ENCODE measurements at places on chromosomes 16 and 17. TPM values are rescaled to one million over a fixed set of nuclear protein-coding genes. Genes with fewer than 3 reads are reported as not detected.
A peak's percentile ranks its signal among the peaks of the same experiment; 100 is the strongest.

Gene RCVRN
- 0.81 TPM for total RNA-seq

Gene CACNA1H
- total RNA-seq: 154 TPM

Gene PDPK1
- total RNA-seq: 40.5 TPM

Gene IRF8
- 13.8 TPM for total RNA-seq

Gene SPATA32
- not detected for total RNA-seq

Gene KLHL10
- 0.67 TPM for total RNA-seq

DNA sequence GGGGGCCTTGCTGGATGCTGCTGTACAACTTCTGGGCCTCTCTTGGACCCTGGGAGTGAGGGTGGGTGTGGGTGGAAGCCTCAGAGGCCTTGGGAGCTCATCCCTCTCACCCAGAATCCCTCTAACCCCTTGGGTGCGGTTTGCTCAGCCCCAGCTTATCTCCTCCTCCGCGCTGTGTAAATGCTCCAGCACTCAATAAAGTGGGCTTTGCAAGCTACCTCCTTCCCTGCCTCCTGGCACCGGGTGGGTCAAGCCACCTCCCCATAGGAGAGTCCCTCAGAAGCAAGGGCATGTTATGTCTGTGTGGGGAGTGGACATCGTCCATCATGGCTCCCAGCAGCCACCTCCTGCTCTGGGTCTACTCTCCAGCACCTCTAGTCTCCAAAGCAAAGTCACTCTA is 28.4 kb downstream of the CDIP1 start:
- ATAC-seq: no peak

- no peak for ATAC-seq
These were observed 36.9 kb upstream of the KLHDC4 start for GRCh38 chr16:87802670-87803069.

GRCh38 chr16:20866145-20866772 is 33.9 kb downstream of the DCUN1D3 start:
- ATAC-seq: no peak

DNA sequence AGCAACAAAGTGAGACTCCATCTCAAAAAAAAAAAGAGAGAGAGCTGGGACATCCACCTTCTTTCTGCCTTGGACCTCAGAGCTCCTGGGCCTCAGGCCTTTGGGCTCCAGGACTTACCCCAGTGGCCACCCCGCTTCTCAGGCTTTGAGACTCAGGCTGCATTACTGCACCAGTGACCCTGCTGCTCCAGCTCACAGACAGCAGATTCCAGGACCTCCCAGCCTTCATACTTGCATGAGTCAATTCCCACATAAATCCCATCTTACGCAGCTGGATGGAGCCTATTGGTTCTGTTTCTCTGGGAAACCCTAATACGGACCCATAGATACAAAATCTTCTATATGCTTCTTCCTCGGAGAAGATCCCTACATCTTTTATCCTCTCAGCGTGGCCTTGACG is 2.1 kb upstream of the CEP295NL start:
- no peak for ATAC-seq

GRCh38 chr16:23013484-23013883 is 135.8 kb downstream of the USP31 start:
- no peak for ATAC-seq

DNA sequence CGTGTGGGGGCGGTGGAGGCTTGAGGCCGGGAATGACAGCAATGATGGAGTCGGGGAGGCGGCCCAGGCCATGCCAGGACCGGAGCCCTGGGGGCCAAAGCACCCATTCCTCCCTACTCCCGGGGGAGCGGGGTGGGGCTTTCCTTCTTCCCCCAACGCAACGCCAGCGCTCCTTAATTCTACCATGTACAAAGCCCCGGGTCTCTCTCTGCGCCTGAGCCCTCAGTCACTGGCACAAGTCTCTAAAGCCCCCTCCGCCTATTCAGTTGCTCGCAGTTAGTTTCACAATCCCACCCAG is 245 bp upstream of the RNF227 start:
- ATAC-seq: no peak

DNA sequence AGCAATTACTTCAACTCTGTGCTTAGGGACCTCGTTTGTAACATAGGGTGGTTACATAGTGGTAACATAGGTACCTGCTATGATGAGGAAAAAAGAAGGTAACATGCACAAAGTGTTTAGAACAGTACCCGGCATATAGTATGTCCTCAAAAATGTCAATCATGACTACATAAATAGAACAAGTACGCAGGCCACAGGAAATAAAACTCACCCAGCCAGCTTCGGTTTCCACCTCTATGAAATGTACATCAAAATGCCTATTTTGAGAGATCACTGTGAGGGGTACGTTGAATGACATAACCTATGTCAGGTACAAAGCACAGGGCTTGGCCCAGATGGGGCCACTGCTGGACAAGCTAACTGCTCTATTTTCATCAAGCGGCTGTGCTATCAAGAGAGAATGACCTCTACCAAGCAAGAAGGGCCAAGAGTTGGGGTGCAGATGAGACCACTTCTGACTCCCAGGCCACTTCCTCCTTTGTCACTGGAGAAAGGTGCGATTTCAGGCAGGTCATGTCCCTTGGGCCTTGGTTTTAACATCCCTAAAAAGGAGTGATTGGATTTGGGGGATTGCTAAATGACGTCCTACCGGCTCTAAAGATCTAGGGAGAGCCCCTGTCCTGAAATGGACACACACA is 45.4 kb downstream of the WSB1 start:
- no peak for ATAC-seq

DNA sequence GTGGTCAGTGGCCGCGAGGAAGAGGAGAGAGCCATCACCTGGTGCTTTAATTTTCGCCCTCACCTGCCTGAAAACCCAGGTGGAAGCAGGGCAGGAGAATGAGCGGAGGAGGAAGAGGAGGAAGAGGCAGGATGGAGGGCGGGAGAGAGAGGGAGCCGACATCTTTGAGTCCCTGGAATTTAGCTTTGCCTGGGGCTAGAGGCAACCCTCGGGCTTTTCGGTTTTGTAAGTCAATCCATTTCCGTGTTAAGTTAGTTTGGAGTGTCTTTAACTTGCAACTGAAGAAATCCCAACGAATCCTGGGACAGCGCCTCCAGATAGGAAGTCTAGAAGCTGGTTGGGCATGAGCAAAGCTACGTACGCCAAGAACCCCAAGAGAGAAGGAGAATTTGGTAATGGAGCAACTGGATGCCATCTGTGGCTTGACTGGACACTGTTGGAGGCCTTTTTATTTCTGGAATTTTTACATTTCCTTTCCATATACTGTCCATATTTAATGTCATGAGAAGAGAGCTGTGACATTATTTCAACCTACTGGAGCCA is 36.9 kb upstream of the ATP2A3 start:
- ATAC-seq: no peak

DNA sequence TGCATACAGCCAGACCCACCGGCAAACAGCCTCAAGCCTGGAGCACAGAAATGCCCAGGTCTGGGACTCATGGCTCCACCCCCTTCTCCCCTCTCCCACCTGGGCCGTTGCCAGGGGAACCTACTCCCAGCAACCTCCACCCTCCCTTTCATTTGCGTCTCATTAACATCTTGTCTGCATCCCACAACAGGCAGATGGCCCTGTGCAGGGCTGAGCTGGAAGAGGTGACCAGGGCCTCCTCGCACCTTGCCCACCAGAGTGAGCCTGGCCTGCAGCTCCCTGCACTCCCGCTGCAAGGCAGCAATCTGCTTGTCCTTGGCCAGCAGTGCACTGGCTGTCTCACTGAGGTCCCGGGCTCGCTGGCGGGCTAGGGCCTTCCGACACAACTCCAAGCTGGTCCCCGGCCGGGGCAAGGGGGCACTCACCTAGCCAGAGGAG is 3.3 kb downstream of the TSPOAP1 start:
- ATAC-seq: no peak

- no peak for ATAC-seq
These were observed 16.6 kb downstream of the KRT9 start for GRCh38 chr17:41555105-41555887.

DNA sequence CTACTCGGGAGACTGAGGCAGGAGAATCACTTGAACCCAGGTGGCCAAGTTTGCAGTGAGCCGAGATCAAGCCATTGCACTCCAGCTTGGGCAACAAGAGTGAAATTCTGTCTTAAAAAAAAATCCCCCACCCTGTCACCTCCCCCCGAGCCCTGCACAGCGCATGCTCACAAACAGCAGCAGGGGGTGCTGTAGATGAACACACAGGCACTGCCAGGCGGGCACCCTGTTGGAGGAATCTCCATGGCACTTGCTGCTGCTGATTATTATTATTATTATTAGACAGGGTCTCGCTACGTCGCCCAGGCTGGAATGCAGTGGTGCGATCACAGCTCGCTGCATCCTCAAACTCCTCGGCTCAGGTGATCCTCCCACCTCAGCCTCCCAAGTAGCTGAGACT is 24.6 kb downstream of the FZD2 start:
- ATAC-seq: no peak

DNA sequence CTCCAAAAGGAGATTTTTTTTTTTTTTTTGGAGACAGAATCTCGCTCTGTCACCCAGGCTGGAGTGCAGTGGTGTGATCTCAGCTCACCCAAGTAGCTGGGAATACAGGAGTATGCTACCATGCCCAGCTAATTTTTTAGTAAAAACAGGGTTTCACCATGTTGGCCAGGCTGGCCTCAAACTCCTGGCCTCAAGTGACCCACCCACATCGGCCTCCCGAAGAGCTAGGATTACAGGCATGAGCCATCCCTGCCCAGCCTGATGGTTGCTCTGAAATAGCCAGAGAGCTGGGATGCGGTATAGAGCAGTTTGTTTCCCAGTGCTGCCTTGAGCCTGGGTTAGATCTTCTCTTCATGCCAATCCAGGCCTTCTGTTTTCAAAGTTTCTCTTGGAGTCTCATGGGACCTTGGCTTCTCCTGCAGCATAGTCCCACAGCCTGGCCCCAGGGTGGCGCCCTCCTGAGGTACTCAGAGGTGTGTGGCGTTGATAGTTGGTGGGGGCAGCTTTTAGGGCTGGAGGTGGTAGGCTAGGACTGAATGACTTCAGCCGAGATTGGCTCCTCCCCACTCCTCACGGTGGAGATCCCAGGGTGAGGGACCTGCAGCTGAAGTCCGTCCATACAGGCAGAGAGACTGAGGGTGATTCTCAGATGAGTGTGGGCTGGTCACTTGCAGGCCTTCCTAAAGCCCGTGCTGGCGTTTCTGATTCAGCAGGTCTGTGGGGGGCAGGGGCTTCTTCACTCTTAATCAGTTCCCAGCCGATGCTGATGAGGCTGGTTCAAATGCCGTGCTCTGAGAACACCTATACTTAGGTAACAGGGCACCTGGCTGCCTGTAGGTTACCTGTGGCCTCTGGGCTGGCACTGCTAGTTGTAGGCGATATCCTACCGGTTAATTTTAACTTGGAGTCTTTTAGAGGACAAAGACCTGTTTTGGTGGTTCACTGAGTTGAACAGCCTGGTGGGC is 52.0 kb downstream of the TNFRSF13B start:
- ATAC-seq: no peak

- no peak for ATAC-seq
These were observed 8.5 kb downstream of the PECAM1 start for GRCh38 chr17:64382061-64382583.

- no peak for ATAC-seq
These were observed 243.7 kb downstream of the FTO start for GRCh38 chr16:53947642-53948041.

DNA sequence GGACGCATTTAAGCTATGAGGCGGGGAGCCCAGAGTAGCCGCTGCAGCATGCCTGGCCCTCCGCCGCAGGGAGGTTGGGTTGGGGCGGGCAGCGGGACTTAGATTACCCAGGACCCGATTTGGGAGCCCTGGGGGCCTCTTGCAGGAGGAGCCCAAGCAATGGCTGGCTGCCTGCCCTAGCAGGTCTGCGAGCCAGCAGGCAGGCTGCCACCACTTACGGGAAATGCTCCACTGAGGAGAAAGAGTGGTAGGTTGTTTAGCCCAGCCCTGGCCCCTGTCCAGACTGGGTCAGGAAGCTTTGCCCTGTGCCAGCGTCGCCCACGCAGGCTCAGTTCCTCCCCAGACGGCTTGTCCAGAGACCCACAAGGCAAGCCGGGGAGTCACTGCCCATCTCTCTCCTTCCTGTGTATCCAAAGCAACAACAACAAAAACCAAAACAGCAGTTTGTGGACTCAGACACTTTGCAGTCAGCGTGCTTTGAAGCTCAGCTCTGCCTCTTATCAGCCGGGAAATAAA is 10.3 kb upstream of the TVP23A start:
- ATAC-seq: peak; percentile 85

DNA sequence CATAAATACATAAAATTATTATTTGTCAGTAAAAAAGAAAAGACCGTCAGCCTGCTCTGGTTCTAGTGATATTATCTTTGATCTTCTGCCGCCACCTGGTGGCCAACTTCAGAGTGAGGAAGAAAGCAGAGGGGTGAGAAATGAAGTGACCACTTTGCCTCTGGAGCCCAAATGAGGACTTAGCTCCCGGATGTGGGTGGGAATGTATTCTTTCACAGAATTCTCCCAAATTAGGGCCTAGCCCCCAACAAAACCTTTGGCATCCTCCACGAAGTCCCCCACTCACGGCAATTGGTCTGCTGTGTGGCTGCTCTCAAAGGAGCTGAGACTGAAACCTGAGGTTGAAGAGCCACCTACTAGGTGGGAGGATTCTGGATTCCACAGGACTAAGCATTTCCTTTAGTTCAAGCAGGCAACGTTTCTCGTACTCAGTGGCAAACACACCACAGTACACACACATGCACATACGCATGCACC is 4.9 kb upstream of the ZNF267 start:
- ATAC-seq: peak; percentile 64

- ATAC-seq: no peak
These were observed 6.6 kb upstream of the MED11 start for GRCh38 chr17:4724650-4725049.

DNA sequence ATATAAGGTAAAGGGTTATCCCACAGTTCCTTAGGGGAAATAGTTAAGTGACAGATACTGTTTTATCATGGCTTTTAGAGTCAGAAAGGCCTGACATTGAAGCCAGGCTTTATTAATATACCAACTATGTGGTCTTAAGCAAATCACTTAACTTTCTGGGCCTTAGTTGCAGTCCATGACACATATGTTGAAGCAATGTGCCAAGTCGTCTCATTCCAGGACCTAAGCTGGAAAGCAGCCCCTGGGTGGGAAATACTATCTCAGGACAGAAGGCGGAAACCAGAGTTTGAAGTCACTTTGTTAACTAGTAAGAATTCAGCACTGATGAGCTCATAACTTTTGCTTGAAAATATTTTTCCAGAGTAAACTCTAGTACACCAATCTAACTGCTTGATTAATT is 80.0 kb downstream of the USP32 start:
- ATAC-seq: peak; percentile 69

DNA sequence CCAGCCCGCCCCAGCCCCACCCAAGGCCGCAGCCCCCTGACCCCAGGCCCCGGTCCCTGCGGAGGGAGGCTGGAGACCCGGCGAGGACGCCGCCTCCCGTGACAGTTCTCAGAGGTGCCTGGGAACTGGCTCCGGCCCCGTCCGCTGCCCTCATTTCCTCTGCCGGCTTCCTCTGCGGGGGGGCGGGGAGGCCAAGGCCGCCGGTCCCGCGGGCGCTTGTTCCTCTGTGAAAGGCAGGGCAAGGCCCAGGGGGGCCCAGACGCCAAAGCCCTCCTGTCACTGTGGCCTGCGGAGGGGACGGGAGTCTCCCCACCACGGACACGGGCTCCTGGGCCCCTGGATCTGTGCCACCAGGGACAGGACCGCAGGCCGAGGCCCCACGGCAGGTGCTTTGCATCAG is 5.0 kb upstream of the PVALEF start:
- ATAC-seq: no peak

Measured in gastroesophageal sphincter (tissue), 4 donors.